ENCODE measurements at places on chromosomes 6 and 20.

DNA sequence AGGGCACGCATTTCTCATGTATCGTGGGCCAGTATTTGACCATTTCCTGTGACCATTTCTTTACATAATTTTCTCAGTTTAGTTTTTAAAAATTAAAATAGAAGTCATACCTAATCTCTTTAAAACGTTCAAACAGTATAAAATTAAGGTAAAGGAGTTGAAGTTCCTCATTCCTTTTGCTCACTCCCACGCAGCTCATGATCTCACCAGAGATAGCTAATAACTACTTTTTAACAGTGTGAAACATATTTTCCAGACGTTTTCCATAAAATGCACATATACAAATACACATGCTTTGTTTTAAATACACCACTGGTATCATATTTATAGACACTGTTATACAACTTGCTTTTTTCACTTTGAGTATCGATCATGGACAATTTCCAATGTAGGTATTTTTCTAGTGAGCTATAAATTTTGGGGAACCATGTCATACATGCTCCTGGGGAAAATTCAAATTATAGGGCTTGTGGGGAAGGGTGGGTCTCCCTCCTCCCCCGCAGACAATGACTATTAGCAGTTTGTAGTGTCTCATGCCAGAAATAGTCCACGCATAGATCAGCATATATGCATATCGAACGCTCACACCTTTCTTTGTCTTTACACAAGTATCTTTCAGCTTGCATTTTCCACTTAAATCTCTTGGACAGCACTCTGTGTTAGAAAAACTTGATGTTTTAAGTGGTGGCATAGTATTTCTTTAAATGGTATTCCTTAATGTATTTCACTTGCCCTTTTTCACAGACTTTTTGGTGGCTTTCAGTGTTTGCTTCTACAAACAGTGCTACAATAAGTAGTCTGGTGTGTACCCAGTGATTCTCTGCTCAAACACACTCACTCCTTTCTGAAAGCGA, 145.5 kb upstream of the ZNF217 start:
- DNase-seq = no peak

DNA sequence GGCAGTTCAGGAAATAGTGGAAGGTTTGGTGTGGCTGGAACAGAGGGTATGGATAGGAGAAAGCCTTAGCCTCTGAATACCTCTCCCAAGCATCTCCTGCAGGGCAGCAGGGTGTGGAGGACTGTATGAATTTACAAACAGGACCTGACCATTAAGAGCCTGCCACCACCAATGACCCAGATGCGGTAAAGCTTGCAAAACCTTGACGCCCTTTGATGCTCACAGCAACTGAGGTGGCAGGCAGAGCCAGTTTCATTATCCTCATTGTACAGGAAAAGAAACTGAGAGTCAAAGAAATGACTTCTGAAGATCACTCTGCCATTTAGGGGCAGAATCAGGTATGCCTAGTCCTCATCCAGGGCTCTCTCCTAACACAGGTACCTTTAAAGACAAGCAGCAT, 2.4 kb downstream of the HM13 start:
- DNase-seq = no peak

DNA sequence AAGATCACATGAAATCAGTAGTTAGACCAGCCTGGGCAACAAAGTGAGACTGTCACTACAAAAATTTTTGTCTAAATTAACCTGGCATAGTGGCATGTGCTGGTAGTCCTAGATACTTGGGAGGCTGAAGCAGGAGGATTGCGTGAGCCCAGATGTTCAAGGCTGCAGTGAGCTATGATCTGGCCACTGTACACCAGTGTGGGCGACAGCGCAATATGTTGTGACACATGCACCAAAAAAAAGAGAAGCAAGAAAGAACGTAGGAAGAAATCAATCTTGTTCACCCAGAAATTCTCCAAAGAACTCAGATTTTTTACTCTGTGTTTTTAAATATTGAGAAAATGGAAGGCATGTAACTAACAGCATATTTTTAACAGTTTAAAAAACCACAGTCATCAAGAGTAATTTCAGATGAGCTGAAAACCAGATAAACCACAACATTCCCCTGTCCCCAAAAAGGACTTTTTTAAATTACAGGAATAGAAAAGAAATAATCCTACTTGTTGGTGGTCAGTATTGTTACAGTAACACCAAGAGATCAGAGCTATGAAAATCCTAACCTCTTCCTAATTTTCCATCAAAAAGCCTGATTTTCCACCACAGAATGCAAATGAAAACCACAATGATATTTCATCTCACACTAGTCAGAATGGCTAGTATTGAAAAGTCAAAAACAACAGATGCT, 240.2 kb downstream of the KHDC1L start:
- no peak for DNase-seq

DNA sequence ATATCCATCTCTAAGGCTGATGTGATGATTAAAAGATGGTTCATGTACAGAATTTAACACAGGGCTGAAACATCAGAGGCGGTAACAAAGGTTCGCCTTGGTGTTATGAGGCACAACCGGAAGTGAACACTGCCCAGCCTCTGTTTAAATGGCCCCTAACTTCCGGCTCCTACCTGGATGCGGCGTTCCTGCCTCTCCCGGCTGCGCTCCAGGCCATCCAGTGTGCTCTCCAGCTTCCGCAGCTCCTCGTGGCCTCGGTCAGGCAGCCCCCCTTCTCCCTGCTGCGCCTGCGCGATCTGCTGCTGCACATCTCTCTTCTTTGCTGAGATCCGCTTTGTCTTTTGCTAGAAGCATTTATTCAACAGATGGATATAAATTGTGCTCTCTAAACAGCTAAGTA, 195.3 kb downstream of the SYNE1 start:
- DNase-seq = no peak

- no peak for DNase-seq
These were observed 56.6 kb upstream of the TBC1D7 start for GRCh38 chr6:13384966-13385365.

DNA sequence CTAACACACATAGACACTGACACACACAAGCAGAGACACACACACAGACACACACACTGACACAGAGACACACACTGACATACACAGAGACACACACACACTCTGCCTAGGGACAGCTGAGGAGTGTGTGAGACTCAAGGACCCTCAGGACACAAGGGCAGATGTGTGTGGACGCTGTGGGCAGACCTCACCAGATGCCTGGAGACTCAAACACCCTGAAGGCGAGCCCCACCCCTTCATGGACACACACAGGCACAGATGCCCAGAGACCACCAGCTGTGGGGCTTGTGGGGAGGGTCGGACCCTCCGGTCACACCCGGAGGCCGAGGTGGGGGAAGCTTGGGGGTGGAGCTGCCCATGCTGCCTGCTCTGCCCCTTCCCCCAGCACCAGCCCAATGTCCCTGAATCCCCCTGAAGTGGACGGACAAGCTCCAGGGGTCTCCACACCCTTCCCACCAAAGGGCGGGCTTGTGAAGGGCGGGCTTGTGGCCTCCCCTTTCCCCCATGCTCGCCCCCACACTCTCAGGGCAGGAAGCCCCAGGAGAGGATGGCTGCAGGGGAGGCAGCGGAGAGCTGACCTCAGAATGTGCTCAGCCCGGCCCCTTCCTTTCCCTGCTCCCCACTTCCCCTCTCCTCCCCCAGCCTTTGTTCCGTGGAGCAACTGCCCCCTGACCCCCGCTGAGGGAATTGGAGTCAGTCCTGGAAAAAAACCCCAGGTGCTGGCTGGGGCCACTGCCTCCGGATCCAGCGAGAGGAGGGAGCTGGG, 13.9 kb upstream of the ABHD16B start:
- no peak for DNase-seq

- DNase-seq = no peak
These were observed 43.5 kb downstream of the PMEPA1 start for GRCh38 chr20:57666106-57666833.

DNA sequence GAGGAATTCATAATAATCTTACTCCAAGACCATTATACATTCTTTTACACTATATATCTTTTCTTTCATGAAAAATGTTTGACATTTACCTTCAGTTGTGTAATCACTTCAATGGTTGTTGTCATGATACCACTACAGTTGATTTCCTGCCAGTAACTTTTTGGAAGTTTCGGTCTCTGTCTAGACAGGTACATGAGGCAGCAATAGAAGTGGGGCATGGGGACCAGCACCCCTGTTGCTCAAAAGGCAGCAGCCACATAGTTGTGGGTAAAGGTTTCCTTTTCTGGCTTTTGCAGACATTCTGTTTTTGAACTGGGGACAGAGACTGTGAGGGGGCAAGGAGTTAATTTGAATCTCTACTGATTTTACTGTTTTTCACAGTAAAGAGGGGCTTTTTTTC, 14.1 kb downstream of the SAMD5 start:
- DNase-seq = no peak

All from stimulated activated CD8-positive, alpha-beta memory T cell treated with anti-CD3 and anti-CD28 coated beads, Interleukin-4, amount 100 ng/mL, for 4 hours (primary cell).